Mucosa of gallbladder (tissue), 1 donor: ENCODE measurements at places on chromosomes 2 and 18. TPM values are rescaled to one million over a fixed set of nuclear protein-coding genes. Genes with fewer than 3 reads are reported as not detected.
A peak's percentile ranks its signal among the peaks of the same experiment; 100 is the strongest.

MBD1 gene
- 86.7 TPM for total RNA-seq

GRCh38 chr18:24021505-24021904 lies 7.0 kb downstream of the TTC39C start:
- DNase-seq, result no peak

- DNase-seq, result no peak
These were observed 152.8 kb downstream of the SMAD2 start for GRCh38 chr18:47777626-47778025.

GRCh38 chr2:100780203-100781008 lies 39.5 kb upstream of the NPAS2 start:
- peak; percentile 25 for DNase-seq

- DNase-seq, result no peak
These were observed 9.5 kb upstream of the DUSP2 start for GRCh38 chr2:96154506-96155380.

- DNase-seq, result no peak
These were observed 164.0 kb upstream of the MYO3B start for GRCh38 chr2:170013802-170014551.
